ENCODE measurements at places on chromosomes 7 and 10.

- peak; percentile 56 for DNase-seq
Measured at GRCh38 chr10:31912898-31913850, 15.5 kb downstream of the ARHGAP12 start.

DNA sequence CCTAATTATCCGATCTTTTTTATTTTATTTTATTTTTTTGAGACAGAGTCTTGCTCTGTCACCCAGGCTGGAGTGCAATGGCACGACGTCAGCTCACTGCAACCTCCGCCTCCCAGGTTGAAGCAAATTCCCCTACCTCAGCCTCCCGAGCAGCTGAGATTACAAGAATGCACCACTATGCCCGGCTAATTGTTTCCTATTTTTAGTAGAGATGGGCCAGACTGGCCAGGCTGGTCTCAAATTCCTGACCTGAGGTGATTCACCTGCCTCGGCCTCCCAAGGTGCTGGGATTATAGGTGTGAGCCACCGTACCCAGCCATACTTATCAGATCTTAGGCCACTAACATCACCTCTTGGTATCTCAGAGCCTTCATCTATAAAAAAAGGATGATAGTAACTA, 4.9 kb downstream of the SLC25A13 start:
- DNase-seq, result no peak

DNA sequence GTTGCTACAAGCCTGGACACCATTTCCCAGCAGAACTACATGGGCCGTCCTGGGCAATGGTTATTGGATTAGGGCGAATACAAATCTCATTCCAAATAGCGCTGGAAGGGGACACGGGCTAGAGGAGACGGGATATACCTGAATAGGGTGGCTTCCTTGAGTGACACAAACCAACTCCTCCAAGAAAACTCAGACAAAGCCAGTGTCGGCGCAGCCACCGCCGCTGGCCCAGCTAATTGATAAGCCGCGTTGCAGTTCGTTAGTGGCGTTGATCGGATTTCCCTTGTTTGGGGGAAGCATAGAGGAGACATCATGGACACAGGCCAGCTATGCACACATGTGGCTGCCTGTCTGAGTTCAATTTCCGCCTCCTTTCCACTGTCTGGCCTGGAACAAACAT, 55.7 kb downstream of the EBF3 start:
- DNase-seq, result no peak

DNA sequence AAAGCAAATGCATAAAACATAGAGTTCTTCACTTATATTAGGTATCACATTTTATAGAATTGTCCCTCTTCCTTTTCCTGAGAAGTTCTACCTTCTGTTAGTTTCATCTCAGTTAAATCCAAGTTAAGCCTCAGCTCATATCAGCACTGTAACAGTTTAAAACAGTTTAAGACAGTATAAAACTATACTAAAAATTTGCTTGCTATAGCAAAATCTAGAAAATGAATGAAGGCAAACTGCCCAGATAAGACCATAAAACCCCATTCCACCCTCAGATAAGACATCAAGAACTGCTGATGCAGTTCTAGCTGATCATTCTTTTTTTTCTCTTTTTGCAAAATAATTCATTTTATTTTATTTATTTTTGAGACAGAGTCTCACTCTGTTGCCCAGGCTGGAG, 177.2 kb downstream of the RNF133 start:
- DNase-seq, result no peak

- no peak for DNase-seq
Measured at GRCh38 chr7:1025743-1026581, 18.4 kb upstream of the GPR146 start.

- no peak for DNase-seq
Measured at GRCh38 chr7:45104844-45105587, 6.5 kb downstream of the TBRG4 start.

- DNase-seq, result peak; percentile 30
Measured at GRCh38 chr10:44306762-44307161, 78.1 kb downstream of the CXCL12 start.

DNA sequence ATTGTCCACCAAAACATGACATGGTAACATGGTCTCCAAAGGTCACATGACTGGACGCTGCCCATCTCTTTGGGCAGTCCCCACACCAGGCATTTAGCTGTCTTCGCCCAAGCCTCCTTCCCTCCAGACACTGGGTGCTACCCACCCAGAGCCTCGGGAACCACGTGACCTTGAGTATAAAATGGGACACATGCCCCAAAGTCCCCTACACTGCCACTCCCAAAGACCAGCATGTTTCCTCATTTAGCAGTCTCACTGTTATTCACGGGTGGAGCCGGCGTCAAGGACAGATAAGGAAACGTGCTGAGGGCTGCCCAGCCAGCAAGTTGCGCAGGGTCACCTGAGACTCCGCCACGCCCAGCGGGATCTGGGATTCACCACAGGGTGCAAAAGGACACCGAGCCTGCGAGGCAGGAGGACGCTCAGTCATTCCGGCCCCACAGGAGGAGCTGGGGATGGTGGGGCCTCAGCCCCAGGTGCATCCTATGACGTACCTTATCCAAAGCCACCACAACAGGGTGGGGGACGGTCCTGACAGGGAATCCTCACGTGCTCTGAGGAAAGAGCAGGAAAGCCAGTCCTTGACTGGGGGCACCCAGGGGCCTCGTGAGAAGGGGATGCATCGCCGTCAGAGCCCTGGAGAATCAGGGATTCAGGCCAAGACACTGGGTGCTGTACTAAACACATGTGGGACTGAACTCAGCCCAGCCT, 226.9 kb downstream of the TNS3 start:
- no peak for DNase-seq

DNA sequence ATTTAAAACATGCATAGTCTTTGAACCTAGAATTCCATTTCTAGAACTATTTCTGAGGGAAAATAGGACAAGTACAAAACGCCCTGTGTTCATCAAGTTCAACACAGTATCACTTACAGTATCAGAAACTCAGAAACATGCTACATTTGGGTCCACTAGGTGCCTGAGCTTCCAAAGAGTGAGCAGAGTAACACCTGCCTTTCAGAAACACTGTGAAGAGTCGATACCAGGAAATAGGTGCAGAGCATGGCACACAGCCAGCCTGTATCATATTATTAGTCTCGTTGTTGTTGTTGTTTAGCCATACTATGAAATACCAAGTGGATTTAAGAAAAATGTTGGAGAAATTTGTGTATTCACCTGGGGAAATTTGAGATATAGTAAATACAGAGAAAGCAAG, 392.1 kb upstream of the MGMT start:
- DNase-seq, result no peak
